H1 (cell line): ENCODE measurements at places on chromosomes 3 and 15. TPM values are rescaled to one million over a fixed set of nuclear protein-coding genes. Genes with fewer than 3 reads are reported as not detected.
A peak's percentile ranks its signal among the peaks of the same experiment; 100 is the strongest.

GRCh38 chr3:110738531-110738930, 333.1 kb upstream of the NECTIN3 start:
- no peak overlapping the region for H3K27ac ChIP-seq
- no peak for DNase-seq
- H3K4me3 ChIP-seq: no peak overlapping the region
- H3K27me3 ChIP-seq: no peaks in the 10 kb centered on the region

GRCh38 chr15:87490666-87491065, 765.9 kb downstream of the NTRK3 start:
- H3K36me3 ChIP-seq: no peaks in the 10 kb centered on the region
- no peaks in the 10 kb centered on the region for H3K27me3 ChIP-seq
- H3K4me1 ChIP-seq: no peaks in the 10 kb centered on the region
- H3K27ac ChIP-seq: no peak overlapping the region
- H3K4me3 ChIP-seq: no peak overlapping the region

- H3K36me3 ChIP-seq: no peaks in the 10 kb centered on the region
- peak overlapping the region; percentile 40 for H3K4me3 ChIP-seq
- DNase-seq: peak; percentile 65
- peaks cover 72% of the 10 kb centered on the region for H3K27me3 ChIP-seq
Measured at GRCh38 chr3:147404800-147405230, 1.5 kb downstream of the ZIC4 start.

DNA sequence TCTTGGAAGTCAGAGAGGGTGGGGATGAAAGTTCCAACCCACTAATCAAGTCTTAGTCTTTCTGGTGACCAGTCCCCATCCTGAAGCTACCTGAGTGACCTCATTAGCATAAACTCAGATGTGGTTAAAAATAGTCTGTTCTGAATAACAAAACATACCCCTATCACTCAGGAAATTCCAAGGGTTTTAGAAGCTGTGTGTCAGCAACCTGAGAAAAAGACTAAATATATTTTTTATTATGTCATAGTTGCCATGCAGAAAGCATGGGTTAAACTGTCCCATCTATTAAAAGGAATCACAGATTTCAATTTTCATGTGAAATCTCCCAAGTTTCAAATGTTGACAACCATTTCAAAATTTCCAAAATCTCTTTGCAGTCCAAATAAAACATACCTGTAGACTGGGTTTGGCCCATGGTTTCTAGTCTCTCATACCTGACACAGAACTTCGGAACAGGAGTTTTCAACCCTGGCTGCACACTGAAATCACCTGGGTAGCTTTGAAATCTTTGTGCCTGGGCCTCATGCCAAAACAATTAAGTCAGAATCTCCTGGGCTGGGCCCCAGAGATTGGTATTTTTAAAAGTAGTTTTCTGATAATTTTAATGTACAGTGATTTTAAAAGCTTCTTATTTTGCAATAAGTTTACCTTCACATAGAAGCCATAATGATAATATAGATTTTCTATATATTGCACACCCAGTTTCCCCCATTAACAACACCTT, 476.3 kb downstream of the RBMS3 start:
- H3K36me3 ChIP-seq: no peaks in the 10 kb centered on the region
- H3K4me3 ChIP-seq: no peak overlapping the region
- no peaks in the 10 kb centered on the region for H3K27me3 ChIP-seq
- no peak overlapping the region for H3K27ac ChIP-seq

- H3K27ac ChIP-seq: no peak overlapping the region
- no peak overlapping the region for H3K4me3 ChIP-seq
- no peak for DNase-seq
- no peaks in the 10 kb centered on the region for H3K27me3 ChIP-seq
- no peaks in the 10 kb centered on the region for H3K36me3 ChIP-seq
Measured at GRCh38 chr3:178097576-178097975, 438.7 kb upstream of the KCNMB2 start.

- no peak overlapping the region for H3K27ac ChIP-seq
- H3K4me1 ChIP-seq: peaks cover 7% of the 10 kb centered on the region
- no peak overlapping the region for H3K4me3 ChIP-seq
Measured at GRCh38 chr3:187448674-187449073, 80.5 kb downstream of the RTP4 start.

DNA sequence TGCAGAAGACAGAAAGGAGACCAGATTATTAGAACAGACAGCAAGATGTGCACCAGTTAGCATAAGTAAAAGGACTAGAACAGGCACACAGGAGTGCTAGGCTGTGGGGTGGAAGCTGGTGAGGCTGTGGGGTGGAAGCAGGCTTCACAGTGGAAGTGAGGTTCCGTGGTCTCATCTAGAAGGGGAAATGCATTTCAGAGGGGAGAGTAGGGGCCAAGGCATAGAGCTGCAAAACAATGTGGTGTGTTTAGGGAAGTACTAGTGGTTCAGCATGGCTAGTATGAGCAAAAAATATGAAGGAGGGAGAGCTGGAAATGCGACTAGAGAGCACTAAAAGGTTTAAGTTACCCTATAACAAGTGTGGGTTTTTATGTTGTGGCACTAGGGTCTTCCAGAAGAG, 6.5 kb downstream of the POPDC2 start:
- no peak overlapping the region for H3K4me3 ChIP-seq
- H3K4me1 ChIP-seq: no peaks in the 10 kb centered on the region
- no peak overlapping the region for H3K27ac ChIP-seq

DNA sequence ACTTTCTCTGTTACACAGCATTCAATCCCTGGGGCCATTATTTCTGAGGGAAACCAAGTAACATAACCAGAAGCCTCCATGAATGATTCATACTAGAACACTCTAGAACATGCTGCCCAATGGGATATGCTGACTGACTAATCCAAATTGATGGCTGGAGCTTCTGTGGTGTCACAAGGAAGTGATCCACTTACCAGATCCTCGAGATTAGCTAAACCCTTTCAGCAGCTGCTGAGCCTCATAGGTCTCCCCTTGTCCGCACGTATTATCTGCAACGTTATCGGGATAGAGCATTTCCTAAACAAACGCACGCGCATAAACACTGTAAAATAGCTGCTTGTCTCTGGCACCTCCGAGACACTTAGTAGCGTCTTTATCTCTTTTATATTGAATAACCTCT, 61.2 kb upstream of the PROK2 start:
- no peak overlapping the region for H3K27ac ChIP-seq
- no peak overlapping the region for H3K4me3 ChIP-seq
- H3K4me1 ChIP-seq: no peaks in the 10 kb centered on the region

GRCh38 chr3:139111392-139112229, 66.9 kb upstream of the PRR23C start:
- peak; percentile 10 for DNase-seq
- H3K4me1 ChIP-seq: no peaks in the 10 kb centered on the region
- no peak overlapping the region for H3K4me3 ChIP-seq
- no peaks in the 10 kb centered on the region for H3K36me3 ChIP-seq

- H3K4me1 ChIP-seq: peaks cover 7% of the 10 kb centered on the region
- no peaks in the 10 kb centered on the region for H3K27me3 ChIP-seq
- no peak overlapping the region for H3K27ac ChIP-seq
- no peak overlapping the region for H3K4me3 ChIP-seq
- DNase-seq: no peak
Measured at GRCh38 chr3:65655061-65655460, 383.7 kb downstream of the MAGI1 start.

GRCh38 chr3:40908612-40909011, 290.7 kb upstream of the CTNNB1 start:
- no peak overlapping the region for H3K27ac ChIP-seq
- H3K27me3 ChIP-seq: no peaks in the 10 kb centered on the region
- H3K4me3 ChIP-seq: peak overlapping the region; percentile 51
- no peaks in the 10 kb centered on the region for H3K4me1 ChIP-seq
- no peaks in the 10 kb centered on the region for H3K36me3 ChIP-seq
- DNase-seq: no peak

DNA sequence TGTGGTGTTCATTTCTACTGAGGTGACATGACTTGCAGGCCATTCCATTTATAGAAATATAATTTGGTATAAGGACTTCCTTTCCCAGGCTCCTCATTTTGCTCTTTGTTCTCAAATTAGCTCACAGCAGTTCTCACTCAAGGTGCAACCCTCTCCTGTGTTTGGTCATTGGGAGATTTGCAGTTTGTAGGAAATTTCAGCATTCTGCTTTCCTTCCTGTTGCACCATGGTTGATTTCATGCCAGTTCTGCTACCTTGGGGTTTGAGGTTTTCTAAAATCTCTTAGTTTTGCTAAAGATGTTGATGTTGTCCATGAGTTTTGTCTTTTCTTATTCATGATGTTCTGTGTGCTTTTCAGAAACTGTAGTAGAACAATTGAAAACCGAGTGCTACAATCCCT, 65.7 kb upstream of the PROK2 start:
- H3K36me3 ChIP-seq: no peaks in the 10 kb centered on the region
- DNase-seq: no peak
- no peaks in the 10 kb centered on the region for H3K27me3 ChIP-seq
- H3K4me1 ChIP-seq: no peaks in the 10 kb centered on the region

DNA sequence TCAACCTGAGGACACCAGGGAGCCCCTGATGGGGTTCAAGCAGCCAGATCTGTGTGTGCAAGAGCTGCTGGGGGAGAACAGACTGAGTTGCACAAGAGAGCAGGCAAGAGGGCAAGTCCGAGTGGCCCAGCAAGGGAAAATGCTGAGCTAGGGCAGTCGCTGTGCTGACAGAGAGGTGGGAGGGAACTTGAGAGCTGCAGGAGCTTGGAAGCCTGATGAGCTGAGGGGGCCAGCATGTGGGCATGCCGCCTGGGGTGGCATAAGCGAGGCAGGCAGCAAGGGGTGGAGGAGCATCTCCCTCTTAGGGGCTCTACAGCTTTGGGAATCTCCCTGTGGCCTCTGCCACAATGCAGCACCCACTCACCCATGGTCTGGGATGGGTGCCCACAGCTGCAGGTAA, 4.7 kb upstream of the CORO2B start:
- no peak overlapping the region for H3K4me3 ChIP-seq
- H3K4me1 ChIP-seq: peaks cover 29% of the 10 kb centered on the region
- no peak overlapping the region for H3K27ac ChIP-seq
- DNase-seq: no peak
- peaks cover 22% of the 10 kb centered on the region for H3K27me3 ChIP-seq

DNA sequence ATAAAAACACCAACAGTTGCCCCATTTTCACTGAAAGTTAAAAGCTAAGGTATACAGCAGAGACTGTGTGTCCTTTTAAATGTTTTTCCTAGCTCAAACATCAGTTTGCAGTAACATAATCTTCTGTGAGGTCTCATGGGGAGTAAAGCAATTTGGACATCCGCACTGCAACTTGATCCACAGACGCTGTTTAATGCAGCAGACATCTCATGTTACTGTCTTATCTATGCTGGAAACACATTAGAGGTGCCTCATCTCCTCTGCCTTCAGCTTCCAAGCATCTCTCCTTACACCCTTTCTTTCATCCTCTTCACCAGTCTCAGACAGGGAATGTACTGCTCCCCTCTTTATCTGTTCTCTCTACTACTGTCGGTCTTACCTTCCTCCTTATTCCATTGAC, 53.7 kb upstream of the ATP11B start:
- no peaks in the 10 kb centered on the region for H3K4me1 ChIP-seq
- no peaks in the 10 kb centered on the region for H3K36me3 ChIP-seq
- H3K27ac ChIP-seq: no peak overlapping the region
- H3K4me3 ChIP-seq: no peak overlapping the region
- DNase-seq: no peak
- no peaks in the 10 kb centered on the region for H3K27me3 ChIP-seq

CADPS gene
- total RNA-seq: 10.2 and 11.7 TPM in 2 replicates

TTLL13 gene
- 0.19 TPM in 1 of 2 replicates, not detected in the other for total RNA-seq

RETNLB gene
- total RNA-seq: not detected in 2 replicates

ANKRD63 gene
- total RNA-seq: 0.26 TPM in 1 of 2 replicates, not detected in the other

SLC28A1 gene
- not detected in 2 replicates for total RNA-seq

CCDC39 gene
- total RNA-seq: 0.34 and 0.80 TPM in 2 replicates

FAM81A gene
- total RNA-seq: 2.0 and 3.0 TPM in 2 replicates
